ENCODE measurements at places on chromosomes 4 and X.

- no peak for DNase-seq
Measured at GRCh38 chr4:59630235-59630634, 1569.9 kb upstream of the ADGRL3 start.

- no peak for DNase-seq
Measured at GRCh38 chr4:153438916-153439756, 27.0 kb upstream of the TMEM131L start.

DNA sequence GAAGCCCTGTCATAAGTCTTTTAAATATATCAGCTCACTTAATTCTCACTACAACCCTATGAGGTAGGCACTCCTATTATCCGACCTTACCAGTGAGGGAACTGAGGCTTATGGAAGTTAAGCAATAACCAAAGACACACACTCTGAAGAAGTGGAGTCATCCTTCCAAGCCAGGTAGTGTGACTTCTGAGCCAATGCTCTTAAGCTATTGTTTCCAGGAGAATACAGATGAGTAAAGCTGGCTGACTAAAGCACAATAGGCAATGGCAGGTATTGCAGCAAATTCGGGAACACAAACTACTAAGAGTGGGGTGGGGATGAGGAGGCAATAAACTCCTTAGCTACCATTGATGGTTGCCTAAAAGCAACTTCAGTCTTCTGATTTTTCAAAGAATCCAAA, 81.8 kb upstream of the KIT start:
- DNase-seq = no peak

DNA sequence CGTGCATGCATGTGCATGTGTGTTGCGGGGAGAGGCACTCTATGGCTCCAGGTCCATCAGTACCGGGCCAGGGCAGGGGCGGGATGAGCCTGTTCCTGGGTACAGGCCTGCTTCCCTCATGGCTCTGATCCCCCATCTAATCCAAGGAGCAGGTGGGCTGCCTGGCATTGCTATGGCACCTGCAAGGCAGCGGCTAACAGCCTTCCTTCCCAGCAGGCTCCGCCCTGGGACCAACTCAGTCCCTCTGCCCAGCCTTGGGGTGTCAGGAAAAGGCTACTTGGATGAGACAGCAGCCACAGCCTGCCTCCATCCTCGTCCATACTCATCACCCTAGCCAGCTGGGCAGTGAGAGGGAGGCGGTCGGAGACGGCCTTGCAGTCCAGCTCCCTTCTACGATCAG, 46.5 kb downstream of the PPP2R2C start:
- no peak for DNase-seq

DNA sequence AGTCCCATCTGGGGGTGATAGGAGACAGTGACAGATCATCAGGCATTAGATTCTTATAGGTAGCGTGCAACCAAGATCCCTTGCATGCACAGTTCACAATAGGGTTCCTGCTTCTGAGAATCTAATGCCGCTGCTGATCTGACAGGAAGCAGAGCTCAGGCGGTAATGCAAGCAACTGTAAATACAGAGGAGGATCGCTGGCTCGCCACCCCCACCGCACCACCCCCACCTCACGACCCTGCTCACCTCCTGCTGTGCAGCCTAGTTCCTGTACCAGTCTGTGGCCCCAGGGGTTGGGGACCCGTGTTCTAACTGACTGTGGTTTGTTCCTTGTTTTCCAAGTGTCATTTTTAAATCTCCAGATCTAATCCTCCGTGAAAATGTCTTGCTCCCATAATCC, 89.0 kb upstream of the MAPK10 start:
- no peak for DNase-seq

- DNase-seq = no peak
Measured at GRCh38 chr4:181933471-181933870, 309.7 kb upstream of the TENM3 start.
